ENCODE measurements at places on chromosomes 16 and 17. TPM values are rescaled to one million over a fixed set of nuclear protein-coding genes. Genes with fewer than 3 reads are reported as not detected.
A peak's percentile ranks its signal among the peaks of the same experiment; 100 is the strongest.

Gene CDH16
- total RNA-seq: not detected

GRCh38 chr16:12900156-12900555, 1.2 kb upstream of the SHISA9 start:
- H3K36me3 ChIP-seq: no peaks in the 10 kb centered on the region
- DNase-seq: no peak
- H3K27me3 ChIP-seq: peaks cover 65% of the 10 kb centered on the region
- peaks cover 2% of the 10 kb centered on the region for H3K4me1 ChIP-seq
- no peak overlapping the region for H3K4me3 ChIP-seq
- no peak overlapping the region for H3K27ac ChIP-seq

DNA sequence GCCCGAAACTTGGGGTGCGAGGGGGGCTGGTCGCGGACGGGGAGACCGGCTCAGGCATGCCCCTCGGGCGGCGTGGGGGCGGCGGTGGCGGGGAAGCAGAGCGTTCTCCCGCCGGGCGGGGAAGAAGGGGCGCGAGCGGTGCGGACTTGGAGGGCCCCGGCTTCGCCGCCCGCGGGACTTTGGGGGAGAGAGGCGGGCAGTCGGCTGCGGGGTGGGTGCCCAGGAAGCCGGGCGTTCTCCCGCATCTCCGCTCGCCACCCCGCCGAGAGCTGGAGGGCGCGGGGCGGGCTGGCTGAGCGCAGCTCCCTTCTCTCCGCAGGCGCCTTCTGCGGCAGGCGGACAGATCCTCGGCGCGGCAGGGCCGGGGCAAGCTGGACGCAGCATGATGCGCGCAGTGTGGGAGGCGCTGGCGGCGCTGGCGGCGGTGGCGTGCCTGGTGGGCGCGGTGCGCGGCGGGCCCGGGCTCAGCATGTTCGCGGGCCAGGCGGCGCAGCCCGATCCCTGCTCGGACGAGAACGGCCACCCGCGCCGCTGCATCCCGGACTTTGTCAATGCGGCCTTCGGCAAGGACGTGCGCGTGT, 772 bp downstream of the NTN1 start:
- no peak for DNase-seq
- peaks cover 8% of the 10 kb centered on the region for H3K4me1 ChIP-seq
- H3K4me3 ChIP-seq: peak overlapping the region; percentile 77
- peaks cover 3% of the 10 kb centered on the region for H3K36me3 ChIP-seq

GRCh38 chr17:413016-413350, 60.4 kb upstream of the RPH3AL start:
- H3K4me3 ChIP-seq: peak overlapping the region; percentile 68
- no peak for DNase-seq
- H3K27ac ChIP-seq: peak overlapping the region; percentile 74
- H3K27me3 ChIP-seq: peaks cover 3% of the 10 kb centered on the region
- peaks cover 79% of the 10 kb centered on the region for H3K4me1 ChIP-seq

GRCh38 chr16:25493136-25493811, 198.5 kb upstream of the HS3ST4 start:
- peaks cover 2% of the 10 kb centered on the region for H3K27me3 ChIP-seq
- no peaks in the 10 kb centered on the region for H3K4me1 ChIP-seq
- no peak overlapping the region for H3K4me3 ChIP-seq
- no peak for DNase-seq

- DNase-seq: no peak
- H3K4me3 ChIP-seq: no peak overlapping the region
- peaks cover 40% of the 10 kb centered on the region for H3K4me1 ChIP-seq
- H3K27me3 ChIP-seq: no peaks in the 10 kb centered on the region
- H3K36me3 ChIP-seq: no peaks in the 10 kb centered on the region
Observed at GRCh38 chr16:24988593-24989338, 26.4 kb downstream of the ARHGAP17 start.

DNA sequence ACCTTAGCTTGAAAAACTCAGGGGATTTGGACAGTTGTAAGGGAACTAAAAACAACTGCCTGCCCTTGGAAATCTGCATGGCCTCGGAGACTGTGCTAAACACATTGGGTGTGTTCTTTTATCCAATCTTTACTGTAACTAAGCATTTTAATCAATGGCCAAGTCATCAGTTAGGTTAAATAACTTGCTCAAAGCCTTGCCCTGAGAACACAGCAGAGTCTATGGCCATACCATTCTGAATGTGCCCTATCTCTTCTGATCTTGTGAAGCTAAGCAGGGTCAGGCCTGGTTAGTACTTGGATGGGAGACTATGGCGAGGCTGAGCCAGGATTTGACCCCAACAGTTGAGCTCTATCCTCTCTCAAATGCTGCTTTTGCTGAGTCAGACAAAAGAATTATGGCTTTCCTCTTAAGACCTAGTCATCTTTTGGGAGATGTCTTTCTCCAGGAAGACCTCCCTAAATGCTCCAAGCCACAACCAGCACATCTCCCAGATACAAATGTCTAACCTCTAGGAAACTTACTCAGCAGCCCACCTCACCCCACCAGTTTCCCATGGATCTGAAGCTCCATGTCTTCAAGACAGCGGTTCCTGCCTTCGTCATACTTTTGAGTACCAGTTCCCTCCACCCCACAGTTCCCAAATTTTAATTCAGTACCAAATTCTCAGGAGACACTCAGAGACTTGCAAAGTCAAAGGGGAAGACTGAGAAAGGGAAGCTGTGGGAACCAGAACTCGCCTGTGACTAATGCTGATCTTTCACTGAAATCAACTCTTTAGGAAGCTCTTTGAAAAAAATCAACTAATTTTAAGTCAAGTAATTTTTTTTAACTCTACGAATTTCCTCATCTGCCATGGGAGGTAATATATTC, 336.1 kb downstream of the MAF start:
- H3K27ac ChIP-seq: no peak overlapping the region
- no peak for DNase-seq
- peaks cover 38% of the 10 kb centered on the region for H3K27me3 ChIP-seq
- no peak overlapping the region for H3K4me3 ChIP-seq
- peaks cover 10% of the 10 kb centered on the region for H3K36me3 ChIP-seq

- H3K27ac ChIP-seq: no peak overlapping the region
- no peak for DNase-seq
- peaks cover 9% of the 10 kb centered on the region for H3K36me3 ChIP-seq
Observed at GRCh38 chr16:598823-599739, 9.2 kb downstream of the RAB40C start.

GRCh38 chr17:78969865-78970264, 9.9 kb downstream of the LGALS3BP start:
- peaks cover 22% of the 10 kb centered on the region for H3K36me3 ChIP-seq
- peaks cover 12% of the 10 kb centered on the region for H3K4me1 ChIP-seq
- no peaks in the 10 kb centered on the region for H3K27me3 ChIP-seq
- H3K27ac ChIP-seq: no peak overlapping the region
- no peak overlapping the region for H3K4me3 ChIP-seq

All from activated CD8-positive, alpha-beta T cell treated with anti-CD3 and anti-CD28 coated beads, Interleukin-2, amount 10 ng/mL, durations not matched to agents 7 days and 5 days (primary cell).